Stimulated activated CD4-positive, alpha-beta T cell treated with anti-CD3 and anti-CD28 coated beads, Interleukin-15, amount 100 ng/mL, for 48 hours (primary cell): ENCODE measurements at places on chromosomes 3 and 15.

- no peak for DNase-seq
Observed at GRCh38 chr3:30710017-30710416, 103.6 kb downstream of the TGFBR2 start.

- no peak for DNase-seq
Observed at GRCh38 chr15:88686166-88686565, 47.4 kb downstream of the ISG20 start.

DNA sequence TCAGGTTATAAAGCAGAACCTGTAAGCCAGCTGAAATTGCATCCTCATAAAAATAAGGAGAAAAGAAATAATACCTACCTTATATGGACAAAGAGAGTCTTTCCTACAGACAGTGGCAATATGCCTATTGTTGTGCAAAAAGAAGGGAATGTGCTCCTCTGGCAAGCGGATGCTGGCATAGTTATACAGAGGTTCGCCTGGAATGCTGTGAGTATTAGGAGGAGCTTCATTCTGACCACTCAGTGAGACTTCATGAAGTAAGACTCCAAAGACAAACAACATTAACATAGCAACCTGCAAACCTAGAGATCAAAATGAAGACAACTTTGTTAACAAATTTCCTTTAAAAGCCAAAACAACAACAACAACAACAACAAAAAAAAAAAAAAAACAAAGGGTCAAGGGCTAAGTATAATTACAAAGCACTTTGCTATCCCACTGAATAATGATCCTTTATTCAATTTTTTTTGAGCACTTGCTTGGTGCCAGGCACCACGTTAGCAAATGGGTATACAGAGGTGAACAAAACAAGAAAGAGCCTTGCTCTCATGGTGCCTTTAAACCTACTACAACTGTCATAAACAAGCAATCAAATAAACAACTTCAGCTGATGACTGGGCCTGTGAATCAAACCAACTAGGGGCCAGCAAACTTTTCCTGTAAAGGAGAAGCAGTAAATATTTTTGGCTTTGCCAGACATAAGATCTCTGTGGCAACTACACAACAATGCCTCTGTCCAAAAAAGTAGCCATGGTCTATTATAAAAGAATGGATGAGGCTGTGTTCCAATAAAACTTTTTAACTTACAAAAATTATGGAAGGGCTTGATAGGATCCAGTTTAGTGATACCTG is 3.7 kb downstream of the EOGT start:
- DNase-seq: no peak

- DNase-seq: no peak
Observed at GRCh38 chr3:65627062-65627461, 411.7 kb downstream of the MAGI1 start.

DNA sequence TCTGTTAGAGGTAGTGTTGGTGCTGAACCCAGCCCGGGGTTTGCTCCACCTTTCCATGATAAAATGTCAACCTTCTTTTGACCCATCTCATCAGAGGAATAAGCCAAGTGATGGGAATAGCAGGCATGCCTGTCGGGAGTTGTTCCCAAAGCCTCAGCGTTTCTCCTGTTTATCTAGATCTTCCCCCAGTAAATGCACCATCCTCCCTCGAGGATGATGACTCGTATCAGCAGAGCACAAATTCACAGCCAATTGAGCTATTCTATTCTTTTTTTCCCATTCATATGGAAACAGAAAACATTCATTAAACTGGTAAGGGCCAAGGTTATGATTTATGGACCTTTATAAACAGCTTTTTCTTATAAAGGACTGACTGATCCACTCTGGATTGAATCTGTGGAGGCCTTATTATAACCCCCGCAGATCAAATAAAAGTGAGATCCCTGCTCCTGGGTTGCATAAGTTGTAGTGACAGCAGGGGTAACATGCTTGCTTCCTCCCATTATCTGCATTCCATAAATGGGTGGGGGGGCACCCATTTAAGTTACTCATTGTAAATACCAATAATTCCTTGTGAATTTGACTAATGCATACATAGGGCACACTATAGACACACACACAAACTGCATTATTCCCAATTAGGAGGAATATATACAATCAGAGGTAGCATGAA is 207.3 kb downstream of the PLCL2 start:
- no peak for DNase-seq

DNA sequence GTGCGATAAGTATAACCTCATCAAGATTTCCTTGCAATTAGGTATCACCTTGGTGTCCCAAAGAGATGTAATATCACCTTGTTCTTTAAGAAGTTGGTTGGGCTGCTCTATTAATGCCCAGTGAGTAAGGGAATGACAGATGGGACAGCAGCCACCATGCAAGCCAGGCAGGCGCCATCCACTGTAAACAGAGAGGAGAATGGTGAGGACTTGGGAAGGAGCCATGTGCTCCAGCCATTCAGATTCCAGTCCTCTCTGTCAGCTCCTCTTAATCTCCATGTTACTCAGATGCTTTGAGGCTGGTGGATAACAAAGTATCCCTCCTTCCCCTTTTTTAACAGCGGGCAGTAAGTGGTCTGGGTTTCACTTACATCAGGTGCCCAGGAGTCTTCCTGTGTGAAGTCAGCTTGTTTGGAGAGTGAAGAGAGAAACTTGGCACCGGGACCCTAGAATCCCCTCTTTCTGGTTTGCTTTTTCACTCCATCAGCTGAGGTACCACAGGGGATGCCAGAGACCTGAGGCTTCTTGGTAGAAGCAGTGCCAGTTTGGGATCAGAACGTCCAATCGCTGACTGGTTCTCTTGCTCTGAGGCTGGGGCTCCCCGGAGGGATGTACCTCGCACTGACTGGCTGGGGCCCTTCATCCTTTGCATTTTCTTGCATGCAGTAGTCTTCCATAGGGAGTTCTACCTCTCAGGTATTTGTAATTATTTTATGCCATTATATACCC is 29.5 kb downstream of the SLCO3A1 start:
- DNase-seq: no peak

- no peak for DNase-seq
Observed at GRCh38 chr3:14389166-14389606, 13.2 kb upstream of the SLC6A6 start.

GRCh38 chr3:174466471-174467054 is 392.6 kb upstream of the NAALADL2 start:
- DNase-seq: no peak

DNA sequence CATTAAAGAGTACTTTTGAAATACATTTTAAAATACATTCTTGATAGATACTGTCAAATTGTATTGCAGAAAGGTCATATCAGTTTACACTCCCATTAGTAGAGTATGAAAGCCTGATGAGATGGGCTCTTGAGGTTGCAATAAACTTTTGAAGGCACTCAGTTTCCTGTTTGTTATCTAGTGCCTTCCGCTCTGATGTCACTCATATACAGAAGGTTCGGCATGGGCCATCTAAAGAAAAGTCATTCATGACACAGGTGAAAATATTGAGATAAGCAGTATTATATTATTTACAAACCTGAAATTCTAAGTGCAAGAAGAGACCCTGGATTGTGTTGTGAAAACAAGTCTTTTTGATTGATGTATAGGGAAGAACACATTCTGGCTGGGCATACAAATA is 36.5 kb upstream of the DENND4A start:
- no peak for DNase-seq

DNA sequence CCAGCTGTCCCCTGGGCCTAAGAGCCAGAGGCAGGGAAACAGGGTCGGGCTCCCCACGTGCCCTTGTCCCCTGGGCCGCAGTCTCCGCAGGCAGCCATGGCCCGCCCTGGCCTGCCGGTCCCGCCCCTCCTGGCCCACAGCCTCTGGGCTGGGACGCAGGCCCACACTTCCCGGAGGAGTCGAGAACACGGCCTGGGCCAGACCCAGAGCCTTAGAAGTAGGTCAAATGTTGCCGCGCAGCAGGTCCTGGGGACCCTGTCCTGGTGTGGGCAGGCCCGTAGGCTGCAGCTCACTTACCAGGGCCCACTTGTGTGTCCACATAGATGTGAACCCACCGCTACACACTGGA is 4.3 kb upstream of the MYL3 start:
- DNase-seq: no peak

GRCh38 chr3:169871129-169871886 is 1.6 kb upstream of the LRRC31 start:
- DNase-seq: no peak

DNA sequence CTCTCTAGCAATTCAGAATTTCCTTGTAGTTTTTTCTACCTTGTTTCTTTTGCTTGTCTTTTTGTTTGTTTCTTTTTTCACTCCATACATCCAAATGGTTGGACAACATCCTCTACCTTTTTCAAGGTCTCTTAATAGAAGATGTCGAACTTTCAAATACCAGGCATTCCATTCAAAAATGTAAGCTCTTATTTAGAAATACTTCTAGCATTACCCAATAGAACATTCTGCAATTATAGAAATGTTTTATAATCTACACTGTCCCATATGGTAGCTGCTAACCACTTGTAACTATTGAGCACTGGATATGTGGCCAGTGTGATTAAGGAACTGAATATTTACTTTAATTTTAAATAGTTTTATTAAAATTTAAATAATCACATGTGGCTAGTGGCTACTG is 196.2 kb upstream of the MRPL3 start:
- DNase-seq: no peak

DNA sequence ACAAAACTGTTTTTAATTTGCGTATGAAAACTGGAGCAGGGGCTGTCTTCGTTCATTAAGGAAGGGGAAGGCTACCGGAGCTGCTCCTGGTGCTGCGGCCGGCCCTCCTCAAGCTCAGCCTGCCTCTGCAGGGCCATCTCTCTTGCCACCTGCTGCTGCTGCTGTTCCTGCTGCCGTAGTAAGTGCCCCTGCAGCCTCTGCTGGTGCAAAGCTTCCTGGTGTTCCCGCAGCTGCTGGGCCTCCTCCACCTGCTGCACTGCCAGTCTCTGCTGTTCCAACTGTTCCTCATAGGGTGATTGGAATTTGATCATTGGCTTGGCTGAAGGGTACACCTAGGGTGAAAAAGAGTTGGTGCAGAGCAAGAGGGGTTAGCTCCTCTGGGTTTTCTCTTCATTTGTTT is 66.0 kb downstream of the GOLIM4 start:
- DNase-seq: no peak

DNA sequence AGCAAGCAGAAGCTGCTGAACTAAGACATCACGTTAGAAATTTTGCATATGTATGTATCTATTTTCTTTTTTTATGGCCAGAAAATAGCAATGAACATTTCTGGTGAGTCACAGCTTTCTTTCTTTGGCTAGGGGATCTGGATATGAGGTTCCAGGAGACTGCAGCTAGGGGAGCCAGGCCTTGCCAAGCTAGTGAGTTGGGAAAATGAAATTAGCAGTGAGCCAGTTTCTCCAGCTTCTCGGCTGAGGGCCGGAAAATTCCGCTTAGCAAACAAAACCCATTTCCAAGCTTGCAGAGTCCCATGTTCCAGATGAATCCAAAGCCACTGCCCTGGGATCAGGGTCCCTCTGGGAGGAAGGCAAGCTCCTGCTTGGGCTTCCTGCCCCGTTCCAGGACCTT is 137.6 kb downstream of the SRGAP3 start:
- DNase-seq: no peak

DNA sequence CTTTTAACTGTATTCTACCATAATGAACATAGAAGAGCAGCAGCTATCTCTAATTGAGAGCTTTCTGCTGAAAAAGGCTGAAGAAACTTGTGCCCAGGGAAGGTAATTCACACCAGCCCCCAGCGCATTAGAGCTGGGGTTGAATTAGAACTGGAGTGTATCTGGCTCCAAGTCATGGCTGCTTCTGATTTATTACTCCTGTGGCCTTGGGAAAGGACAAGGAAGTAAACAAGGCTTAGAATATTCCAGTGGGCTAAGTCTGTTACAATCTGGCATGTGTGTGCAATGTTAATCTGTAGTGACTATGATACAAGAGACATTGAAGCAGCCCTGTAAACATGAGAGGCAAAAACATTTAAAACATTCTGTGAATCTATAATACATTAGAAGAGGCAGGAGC is 18.1 kb downstream of the CPA3 start:
- no peak for DNase-seq

DNA sequence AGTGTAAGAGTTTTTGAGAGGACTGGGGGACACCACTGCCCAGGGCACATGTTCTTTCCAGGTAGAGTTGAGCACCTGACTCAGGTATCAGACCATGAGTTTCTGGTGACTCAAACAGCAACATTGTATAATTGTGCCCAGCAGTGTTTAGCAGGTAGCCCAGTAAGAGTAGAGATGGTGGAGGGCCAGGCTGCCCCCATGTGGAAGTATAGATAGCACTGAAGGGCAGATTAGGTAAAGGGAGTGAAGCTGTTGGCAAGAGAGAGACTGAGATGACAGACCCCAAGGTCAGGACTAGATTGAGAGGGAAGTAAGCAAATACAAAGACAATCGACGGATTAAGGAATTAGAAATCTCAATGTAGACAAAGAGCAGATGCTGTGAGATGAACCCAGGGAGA is 74.6 kb downstream of the TRIM42 start:
- no peak for DNase-seq

- peak; percentile 8 for DNase-seq
Observed at GRCh38 chr3:136750209-136750896, 1.8 kb downstream of the STAG1 start.

- DNase-seq: no peak
Observed at GRCh38 chr3:106208251-106208650, 339.4 kb upstream of the CBLB start.

- no peak for DNase-seq
Observed at GRCh38 chr15:58393241-58393662, 38.5 kb upstream of the LIPC start.

DNA sequence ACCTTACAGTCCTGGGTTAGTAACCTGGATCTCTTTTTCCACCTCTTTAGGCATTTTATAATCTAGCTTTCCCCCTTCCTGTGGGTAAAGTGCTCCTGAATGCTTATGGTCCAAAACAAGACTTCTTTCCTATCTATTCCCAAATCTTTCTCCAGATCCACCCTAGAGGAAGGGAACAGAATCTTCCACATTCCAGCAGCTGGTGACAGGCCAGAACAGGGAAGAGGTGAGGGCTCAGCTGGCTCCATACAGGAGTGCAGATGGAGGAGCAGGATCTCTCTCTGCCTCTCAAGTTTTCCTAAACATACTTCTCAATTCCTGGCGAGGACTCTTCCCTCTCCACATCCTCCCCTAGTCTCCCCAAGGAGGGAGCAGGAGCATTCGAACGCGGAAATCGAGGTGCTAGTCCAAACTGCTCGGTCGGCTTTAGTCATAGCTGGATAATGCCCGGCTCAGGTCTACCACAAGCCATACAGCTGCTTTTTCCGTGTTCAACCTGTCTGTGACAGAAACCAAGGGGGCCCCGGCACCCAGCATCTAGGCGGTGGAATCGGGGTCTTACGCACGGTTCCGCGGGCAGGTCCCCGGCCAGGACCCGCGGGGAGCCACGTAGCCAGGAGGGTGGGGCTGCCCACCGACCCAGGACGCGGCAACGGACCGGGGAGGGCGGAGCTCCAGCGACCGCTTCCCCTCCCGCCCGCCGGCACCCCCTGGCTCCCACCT is 4.0 kb downstream of the RASSF1 start:
- DNase-seq: peak; percentile 50

DNA sequence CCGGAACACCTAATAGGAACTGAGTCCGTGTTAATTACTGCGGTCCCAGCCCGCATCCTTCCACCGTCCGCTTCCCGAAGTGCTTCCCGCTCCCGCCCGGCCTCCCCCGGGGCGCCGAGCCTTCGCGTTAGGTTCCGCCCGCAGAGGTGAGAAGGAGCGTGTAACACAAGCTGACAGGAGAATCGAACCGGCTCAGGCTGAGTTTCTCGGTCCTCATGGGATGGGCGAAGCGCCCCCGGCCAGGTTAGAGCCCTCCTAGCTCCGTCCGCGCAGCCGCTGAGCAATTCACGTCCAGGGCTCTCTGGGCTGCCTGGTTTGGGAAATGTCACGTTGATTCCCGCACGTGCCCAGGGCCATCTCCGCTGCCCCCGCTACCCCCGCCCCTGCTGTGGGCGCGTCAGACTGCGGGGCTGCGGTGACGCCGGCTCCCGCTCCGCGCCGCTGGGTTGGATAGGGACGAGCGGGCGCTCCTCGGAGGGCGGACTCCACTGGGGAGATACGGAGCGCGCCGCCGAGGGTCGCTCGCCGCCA is 954 bp downstream of the CLDN11 start:
- no peak for DNase-seq
